ENCODE measurements at places on chromosomes 3 and 15.

DNA sequence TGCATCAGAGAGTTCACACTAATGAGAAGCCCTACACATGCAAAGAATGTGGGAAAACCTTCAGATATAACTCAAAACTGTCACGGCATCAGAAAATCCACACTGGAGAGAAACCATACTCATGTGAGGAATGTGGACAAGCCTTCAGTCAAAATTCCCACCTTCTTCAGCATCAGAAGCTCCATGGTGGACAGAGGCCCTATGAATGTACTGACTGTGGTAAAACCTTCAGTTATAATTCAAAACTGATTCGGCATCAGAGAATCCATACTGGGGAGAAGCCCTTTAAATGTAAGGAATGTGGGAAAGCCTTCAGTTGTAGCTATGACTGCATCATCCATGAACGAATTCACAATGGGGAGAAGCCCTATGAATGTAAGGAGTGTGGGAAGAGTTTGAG, 10.2 kb downstream of the ZNF619 start:
- no peak for DNase-seq

DNA sequence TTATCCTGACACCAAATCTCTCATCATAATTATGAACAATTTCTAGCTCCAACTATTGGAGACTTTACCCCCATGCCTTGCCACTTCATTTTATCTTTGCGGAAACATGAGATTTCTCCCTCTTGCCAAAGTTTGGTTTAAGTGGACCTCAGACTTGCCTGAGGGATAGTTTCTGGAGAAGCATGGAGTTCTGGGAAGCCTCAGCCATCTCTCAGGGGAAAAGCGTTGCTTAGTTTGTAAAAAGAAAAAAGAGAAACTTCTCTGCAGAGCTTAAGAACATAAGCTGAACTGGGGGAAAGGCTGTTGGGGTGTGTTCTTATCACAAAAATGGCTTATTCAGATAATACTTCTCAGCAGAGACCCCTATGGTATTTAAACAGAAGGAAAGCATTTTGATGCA, 347.4 kb upstream of the ADAMTS9 start:
- DNase-seq = peak; percentile 47

GRCh38 chr3:27428446-27428845, 55.7 kb downstream of the SLC4A7 start:
- no peak for DNase-seq

- DNase-seq = no peak
Observed at GRCh38 chr15:74955796-74956647, 550 bp downstream of the RPP25 start.

DNA sequence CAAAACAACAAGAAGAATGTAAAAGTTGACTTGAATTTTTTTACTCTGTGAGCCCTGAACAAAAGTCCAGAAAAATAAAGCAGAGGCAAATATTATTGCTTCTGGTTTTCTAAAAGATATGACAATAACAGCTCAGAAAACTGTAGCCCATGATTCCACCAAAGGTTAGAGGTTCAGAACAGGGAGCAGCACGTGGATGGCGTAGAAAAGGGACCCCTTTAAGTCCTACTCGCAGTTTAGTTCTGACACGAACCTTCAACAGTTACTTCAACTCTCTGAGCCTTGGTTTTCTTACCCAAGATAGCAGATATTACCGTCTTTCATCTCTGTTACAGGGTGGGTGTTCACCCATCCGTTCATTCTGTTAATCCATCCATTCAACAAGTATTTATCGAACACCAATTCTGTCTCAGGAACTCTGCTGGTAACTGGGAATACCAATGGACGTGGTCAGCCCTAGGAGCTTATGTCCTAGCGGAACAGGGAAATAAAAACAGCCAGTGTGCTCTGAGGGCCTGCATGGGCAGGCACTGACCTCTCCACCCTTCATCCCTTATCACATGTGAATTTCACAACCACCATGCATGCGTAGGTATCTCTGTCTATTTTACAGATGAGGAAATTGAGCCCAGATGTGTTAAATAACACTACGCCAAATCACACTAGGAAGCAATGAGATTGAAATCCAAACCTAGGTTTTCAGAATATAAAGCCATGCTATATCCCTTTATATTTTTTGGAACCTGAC, 274.2 kb upstream of the ICE2 start:
- DNase-seq = no peak

GRCh38 chr15:101396484-101397261, 92.8 kb downstream of the PCSK6 start:
- no peak for DNase-seq

- DNase-seq = no peak
Observed at GRCh38 chr3:3798631-3799113, 559 bp upstream of the LRRN1 start.

DNA sequence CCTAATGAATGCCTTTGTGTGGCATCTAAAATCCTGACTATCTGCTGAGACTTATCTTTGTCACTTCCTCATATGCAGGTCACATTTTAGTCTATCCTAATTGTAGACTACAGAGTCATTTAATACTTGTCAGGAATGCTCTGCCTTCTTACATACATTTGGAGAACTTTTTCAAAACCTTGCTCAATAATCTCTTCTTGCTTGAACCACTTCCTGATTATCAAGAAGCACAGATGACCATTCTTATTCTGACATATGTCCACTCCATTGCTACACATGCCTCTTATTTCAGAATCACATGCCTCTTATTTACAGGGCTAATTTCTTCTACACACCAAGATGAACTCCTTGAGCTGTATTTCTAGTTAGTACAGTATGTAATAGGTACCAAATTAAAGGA, 400.3 kb downstream of the TBC1D5 start:
- DNase-seq = no peak

DNA sequence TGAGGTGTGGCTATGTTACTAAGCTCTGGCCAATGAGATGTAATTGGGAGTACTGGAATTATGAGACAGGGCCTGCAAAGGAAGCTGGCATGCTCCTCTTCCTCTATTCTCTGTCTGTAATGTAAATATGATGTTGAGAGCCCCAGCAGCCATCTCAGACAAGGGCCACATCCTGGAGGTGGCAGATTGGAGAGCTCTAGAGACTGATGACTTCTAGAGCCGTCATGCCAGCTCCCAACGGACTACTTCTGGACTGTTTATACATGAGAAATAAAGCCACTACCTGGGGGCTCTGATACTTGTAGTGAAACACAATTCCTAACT, 19.7 kb downstream of the PLD1 start:
- DNase-seq = no peak

DNA sequence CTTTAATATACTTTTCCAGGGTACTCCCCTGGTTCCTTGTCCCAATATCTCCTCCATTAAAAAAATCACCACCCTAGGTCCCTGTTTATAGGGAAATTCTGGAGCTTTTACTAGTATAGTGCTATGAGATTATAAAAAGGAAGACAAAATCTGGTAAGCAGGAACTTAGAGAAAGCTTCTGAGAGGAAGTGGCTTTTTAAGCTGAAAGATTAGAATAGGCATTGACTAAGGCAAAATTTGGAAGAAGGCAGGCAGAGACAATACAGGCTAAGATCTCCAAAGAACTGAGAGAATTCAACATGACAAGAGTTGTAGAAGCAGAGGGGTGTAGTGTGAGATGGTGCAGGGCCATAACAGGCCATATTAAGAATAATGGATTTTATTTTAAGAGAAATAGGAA, 25.8 kb downstream of the SGO1 start:
- no peak for DNase-seq

- no peak for DNase-seq
Observed at GRCh38 chr3:141021261-141021660, 29.9 kb upstream of the SPSB4 start.

DNA sequence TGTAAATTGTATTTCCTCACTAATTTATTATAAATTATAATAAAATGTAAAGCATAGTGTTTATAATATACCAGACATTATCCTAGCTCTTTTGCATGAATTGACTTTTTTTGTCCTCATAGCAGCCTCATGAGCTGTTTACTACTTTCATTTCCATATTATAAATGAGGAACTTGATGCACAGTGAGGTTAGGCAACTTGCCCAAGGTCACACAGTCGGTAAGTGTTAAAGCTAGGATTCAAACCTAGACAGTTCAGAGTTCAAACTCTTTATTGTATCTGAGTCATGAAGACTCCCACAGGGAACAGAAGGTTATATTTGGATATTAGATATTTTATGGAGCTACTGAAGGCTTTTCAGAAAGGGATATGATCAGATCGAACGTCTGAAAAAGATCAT, 322.2 kb upstream of the SATB1 start:
- no peak for DNase-seq

GRCh38 chr15:90650117-90650955, 66.8 kb upstream of the BLM start:
- DNase-seq = no peak

DNA sequence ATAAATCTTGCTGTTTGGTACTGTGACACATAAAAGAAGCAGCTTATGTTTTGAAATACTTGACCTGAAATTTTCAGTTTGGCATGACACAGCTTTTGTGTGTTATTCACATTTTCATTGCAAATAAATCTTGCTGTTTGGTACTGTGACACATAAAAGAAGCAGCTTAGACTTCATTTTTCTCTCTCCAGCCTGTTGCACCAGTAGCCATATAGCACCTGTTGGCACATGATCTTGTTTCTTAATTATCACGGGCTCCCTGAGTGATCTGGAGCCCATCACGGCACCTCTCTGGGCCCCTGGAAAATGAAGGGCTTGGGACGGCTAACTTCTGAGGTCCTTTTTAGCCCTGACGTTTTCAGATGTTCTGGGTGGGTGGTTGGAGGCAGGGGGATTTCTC, 77.4 kb upstream of the SLCO3A1 start:
- no peak for DNase-seq

DNA sequence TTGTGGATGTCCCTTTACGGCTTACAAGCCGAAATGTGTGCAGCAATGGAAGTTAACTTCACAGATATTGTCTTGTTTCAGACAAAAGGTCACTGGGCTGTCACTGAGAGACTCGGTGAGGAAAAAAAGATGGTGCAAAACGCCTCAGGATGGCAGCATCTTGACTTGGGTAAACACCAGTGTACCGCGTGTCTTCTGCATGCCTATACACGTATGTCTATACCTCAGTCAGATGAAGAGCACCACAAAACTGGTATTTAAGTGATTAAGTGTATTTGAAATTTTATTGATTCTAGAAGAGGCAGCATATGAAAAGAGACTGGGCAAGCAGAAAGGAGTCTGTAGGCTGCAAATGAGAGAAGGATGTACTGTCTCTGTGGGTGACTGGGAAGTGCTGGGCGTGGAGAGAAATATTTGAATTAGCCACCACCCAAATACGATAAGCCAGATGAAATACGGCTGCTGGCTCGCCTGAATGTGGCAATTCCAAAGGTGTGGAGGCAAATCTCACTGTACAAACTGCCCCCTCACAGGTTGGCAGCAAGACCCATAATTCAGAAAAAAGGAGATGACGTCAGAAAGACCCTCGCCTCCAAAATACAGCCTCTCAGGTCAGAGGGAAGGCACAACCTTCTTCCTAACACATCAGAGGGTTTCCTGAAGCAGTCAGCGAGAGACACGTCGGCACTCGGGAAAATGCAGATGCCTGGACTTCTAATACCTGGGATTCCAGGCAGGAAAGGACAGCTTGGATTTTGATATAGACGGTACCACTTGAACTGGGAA, 53.4 kb upstream of the NEO1 start:
- no peak for DNase-seq

GRCh38 chr3:95539950-95540483, 1274.4 kb upstream of the EPHA6 start:
- DNase-seq = no peak

DNA sequence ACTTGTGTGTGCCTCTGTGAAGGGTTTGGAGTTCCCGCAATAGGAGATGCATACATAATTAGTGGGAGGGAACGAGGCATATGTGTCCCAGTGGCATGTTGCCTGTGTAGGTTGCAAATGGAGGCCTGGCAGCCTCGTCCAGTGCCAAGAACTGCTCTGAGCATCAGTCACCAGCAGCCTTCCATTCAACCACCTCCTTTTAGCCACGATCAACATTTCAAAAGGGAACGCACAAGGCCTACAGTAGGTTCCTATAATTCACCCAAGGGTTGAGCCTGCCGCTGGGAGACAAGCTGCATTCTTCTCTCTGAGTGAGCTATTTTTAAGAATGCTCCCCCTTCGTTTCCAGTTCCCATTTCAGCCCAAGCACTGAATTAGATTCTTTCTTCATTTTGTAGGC, 78.8 kb upstream of the CTNNB1 start:
- DNase-seq = no peak

DNA sequence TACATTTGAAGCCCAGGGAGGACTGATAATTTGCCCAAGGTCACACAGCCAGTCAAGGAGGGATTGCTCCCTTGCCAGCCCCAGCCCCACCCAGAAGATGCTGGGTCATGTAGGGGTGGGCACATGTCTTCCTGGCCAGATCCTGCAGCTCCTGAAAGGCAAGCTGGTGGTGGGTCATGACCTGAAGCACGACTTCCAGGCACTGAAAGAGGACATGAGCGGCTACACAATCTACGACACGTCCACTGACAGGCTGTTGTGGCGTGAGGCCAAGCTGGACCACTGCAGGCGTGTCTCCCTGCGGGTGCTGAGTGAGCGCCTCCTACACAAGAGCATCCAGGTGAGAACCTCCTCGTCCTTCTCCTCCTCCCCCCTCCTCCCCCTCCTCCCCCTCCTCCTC, 13.2 kb downstream of the ISG20 start:
- no peak for DNase-seq

DNA sequence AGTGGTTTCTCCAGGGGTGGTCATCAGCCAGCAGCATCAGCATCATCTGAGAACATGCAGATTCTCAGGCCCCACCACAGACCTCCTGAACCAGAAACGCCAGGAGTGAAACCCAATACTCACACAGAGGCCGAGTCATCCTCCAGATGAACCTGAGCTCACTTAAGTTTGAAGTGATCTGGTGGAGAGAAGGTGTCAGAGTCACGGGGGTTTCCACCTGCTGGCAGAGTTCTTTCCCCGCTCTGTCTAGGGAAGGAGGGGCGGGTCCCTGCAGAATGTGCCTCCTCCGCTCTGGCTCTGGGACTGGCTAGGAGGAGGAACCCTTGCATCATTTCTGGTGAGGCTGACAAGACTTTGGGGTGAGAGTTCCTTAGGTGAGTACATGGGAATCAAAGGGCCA, 13.3 kb upstream of the KIF23 start:
- DNase-seq = no peak

DNA sequence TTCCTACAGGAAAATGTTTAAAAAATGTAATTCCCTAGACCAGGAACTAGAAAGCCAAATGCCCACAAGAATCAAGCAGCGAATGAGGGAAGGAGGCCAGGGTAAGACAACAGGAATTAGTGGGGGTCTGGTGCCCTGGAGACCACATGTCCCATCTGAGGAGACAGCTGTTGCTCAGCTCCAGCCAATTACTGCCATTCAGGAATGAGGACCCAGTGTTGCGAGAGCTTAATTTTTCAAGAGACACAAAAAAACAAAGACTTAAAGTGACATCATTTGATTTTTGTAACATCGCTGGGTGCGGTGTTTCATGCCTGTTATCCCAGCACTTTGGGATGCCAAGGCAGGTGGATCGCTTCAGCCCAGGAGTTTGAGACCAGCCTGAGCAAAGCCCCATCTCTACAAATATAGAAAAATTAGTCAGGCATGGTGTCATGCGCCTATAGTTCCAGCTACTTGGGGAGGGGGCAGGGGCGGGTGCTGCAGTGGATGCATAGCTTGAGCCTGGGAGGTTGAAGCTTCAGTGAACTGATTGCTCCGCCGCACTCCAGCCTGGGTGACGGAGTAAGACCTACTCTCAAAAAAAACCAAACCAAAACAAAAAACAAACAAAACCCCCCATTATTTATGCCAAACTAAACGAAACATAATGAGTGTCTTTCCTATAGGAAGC, 52.8 kb upstream of the LRIG1 start:
- DNase-seq = no peak

Measured in SK-N-MC (cell line).